ENCODE measurements at places on chromosomes 6 and 20.

GRCh38 chr20:38130687-38131587, 34.1 kb downstream of the TGM2 start:
- no peak for DNase-seq

DNA sequence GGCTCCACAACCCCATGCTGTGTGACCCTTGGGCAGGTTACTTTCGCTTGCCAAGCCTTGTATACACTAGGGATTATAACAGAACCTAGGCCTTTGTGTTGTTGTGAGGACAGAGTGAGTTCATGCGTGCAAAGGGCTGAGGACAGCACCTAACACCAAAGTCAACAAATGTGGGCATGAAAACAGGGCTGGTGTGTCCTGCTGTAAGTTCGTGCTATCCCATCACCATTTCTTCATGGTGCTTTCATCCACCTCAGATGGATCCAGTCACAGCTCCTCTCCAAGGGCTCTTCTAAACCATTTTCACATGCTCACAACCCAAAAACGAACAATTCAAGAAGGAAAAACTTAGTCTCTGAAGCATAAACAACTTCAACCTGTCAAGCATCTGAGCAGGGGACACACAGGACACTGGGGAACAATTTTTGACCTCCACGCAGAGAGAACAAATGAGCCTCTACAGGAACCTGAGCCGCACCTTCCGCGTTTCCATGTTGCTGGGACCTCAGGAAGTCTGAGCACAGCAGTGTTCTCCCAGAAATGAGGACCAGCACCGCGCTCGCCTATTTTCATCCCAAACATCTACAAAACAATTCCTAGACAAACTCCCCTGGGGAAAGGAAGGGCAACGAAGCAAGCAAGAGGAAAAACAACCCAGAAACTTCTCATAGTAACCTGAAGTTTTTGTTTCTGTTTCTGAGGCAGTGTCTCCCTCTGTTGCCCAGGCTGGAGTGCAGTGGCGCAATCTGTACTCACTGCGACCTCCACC, 3.1 kb downstream of the LRP11 start:
- no peak for DNase-seq

DNA sequence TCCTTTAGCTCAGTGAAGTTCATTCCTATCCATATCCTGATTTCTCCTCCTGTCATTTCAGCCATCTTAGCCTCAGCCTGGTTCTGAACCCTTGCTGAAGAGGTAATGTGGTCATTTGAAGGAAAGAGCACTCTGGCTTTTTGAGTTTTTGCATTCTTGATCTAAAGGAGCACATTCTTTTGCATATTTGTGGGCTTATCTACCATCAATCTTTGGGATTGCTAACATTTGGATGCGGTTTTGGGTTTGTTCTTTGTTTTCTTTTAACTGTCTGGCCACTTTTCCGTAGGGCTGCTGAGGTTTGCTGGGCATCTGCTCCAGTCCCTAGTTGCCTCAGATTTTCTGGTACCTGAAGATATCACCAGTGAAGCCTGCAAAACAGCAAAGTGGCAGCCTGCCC, 238.3 kb downstream of the EPM2A start:
- no peak for DNase-seq

- DNase-seq, result no peak
Observed at GRCh38 chr20:43171930-43172329, 17.8 kb downstream of the PTPRT start.

- no peak for DNase-seq
Observed at GRCh38 chr6:11142296-11143027, 30.9 kb upstream of the ERVFRD-1 start.
